ENCODE measurements at places on chromosomes 16 and 17.

DNA sequence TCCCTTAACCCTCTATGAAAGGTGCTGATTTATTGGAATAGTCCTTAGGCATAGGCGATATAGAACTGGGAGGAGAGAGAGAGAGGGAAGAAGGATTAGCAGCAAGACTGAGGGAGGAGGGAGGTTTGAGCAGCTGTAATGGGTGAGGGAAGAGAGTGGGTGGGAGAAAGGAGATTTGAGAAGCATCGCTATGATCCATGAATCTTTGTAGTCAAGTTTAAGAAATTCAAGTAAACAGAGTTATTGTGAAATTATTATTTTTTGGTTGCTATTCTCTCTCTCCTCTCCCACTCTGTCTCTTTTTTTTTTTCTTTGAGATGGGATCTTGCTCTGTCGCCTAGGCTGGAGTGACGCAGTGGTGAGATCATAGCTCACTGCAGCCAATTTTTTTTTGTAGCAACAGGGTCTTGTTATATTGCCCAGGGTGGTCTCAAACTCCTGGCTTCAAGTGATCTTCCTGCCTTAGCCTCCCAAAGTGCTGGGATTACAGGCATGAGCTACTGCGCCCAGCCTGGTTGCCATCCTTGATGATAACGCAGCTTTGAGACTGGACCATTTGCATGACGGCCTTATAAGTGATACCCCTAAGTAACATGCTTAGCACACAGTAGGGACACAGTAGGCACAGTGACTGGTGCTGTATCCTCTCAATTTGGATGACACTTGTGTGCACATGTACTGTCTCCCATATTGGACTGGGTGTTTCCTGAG, 21.0 kb upstream of the TNS4 start:
- no peak for DNase-seq

DNA sequence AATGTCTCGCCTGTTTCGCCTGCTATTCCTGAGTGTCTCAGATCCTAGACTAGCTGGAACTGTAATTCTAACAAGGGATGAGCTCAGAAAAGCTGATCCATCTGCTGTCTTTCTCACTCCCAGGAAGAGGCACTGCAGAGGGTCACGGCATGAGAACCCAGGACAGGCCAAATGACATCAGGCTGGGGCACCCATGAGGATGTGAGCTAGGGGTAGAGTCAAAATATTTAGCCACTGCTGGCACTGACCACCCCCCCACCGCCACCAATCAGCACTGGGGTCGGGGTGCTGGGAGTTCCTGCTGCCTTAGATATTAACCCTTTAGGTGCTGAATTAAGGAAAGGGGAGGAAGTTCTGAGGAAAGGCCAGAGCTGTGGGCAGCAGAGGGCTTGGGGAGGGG, 112.4 kb downstream of the IRX3 start:
- DNase-seq: no peak

- no peak for DNase-seq
These were observed 34.7 kb downstream of the SBK1 start for GRCh38 chr16:28326881-28327610.

GRCh38 chr16:80527297-80527696, 13.5 kb upstream of the DYNLRB2 start:
- no peak for DNase-seq

DNA sequence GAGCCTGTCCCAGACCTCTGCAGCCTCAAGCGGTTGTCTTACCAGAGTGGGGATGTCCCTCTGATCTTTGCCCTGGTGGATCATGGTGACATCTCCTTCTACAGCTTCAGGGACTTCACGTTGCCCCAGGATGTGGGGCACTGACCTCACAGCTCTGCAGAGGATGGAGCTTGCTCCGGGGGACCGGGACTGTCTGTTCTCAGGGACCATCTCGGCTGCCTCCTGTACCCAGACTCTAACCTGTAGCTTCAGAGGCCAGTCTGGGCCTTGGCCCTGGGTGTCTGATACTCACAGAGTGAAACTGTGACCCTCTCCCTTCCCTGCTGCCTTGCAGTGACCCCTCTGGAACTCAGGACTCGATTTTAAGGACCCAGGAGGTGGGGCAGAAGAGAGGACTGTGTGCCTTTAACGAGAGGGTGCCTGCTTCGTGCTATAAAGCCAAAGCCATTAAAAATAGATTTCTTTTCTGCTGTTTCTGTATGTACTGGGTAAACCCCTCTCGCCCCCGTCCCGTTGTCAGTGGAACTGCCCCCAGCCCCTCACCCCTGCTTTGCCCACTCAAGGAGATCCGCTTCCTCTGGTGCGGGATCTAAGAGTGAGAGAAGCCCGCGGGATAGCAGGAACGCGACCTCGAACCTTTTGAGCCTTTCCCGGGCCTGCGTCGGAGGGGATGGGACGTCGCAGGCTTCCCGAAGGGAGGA, 1.1 kb upstream of the LLGL2 start:
- no peak for DNase-seq

DNA sequence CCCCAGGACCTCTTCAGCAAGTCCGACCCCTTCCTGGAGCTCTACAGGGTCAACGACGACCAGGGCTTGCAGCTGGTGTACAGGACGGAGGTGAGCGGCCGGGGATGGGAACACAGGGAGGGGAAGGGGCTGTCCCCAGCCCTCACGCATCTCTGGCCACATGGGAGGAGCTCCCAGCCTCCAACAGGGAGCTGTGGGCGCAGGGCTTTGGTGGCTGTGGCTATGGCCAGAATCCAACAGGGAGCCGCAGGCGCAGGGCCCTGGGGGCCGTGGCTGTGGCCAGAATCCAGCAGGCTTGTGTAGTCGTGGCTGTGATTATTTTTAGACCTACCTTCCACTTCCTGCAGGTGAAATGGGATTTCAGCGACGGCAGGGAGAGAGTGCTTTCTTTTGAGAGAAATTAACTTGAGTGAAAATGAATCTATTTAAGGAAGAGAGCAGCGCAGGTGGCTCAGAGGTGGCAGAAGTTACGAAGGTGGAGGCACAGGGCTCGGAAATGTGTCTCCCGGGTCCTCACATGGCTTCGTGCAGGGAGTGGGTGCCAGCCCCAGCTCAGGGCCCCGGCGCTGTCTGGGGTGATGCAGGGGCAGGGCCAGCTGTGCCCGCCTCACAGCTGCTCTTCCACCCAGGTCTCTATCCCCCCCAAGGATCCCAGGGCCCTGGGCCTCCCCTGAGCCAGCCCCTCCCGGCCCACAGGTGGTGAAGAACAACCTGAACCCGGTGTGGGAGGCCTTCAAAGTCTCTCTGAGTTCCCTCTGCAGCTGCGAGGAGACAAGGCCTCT, 9.4 kb downstream of the CPNE7 start:
- DNase-seq: no peak

DNA sequence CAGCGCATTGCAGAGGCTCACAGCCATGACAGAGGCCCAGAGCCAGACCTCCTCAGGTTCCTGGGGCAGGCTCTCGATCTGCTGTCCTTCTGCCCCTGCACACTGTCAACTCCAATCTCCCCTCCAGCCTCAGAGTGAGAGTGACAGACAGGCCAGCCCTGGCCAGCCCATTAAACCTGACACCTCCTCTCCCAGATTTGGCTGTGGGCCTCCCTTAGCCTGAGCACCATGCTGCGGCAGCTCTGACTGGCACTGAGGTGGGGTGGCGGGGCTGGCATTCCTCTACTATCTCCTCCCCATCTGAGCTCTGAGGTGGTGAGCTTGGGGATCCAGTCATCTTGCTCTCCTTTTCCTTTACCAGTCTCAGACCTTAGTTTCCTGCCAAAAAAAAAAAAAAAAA, 15.5 kb upstream of the C1QL1 start:
- DNase-seq: no peak

DNA sequence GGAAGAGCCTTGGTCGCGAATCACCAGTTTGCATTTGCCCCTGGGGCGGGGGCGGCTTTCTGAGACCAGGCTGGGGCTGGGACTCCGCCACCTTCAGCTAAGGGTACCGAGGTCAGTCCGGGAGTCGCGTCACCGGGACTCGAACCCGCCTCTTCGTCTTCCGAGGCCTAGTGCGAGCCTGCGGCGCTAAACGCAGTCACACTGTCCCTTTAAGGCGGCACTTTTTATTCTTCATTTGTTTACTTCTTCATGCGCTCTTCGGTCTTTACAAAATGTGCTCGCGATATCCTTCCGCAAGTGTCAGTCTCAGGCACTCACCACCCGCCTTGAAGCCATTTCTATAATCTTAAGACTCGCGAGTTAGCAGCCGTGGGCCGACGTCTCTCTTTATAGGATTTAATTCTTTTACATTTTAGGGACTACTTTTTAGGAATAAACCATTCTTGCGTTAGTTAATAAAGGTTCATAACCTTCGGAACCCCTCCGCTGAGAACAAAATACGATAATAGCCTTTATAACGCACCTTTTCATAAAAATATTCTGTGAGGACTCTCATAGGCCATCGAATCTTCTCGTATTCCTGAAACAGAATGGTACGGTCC, 593 bp upstream of the HEXIM1 start:
- DNase-seq: peak; percentile 99

DNA sequence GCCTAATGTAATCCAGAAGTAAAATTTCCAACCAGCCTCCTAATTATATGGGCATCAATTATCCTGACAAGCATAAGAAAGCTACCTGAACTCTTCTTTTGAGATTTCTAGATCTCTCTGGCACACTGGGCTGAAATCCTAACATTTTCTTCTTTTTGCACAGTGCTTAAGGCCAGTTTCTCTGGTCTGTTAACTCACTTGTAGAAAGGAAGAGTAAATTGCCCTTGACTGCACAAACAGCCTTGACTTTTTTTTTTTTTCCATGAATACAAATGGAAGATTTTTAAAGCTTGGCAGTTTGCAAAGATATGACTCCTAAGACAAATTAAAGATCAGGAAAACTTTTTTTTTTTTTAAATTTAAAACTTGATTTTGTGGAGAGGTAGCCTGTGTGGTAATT, 291.2 kb upstream of the MON1B start:
- DNase-seq: no peak

DNA sequence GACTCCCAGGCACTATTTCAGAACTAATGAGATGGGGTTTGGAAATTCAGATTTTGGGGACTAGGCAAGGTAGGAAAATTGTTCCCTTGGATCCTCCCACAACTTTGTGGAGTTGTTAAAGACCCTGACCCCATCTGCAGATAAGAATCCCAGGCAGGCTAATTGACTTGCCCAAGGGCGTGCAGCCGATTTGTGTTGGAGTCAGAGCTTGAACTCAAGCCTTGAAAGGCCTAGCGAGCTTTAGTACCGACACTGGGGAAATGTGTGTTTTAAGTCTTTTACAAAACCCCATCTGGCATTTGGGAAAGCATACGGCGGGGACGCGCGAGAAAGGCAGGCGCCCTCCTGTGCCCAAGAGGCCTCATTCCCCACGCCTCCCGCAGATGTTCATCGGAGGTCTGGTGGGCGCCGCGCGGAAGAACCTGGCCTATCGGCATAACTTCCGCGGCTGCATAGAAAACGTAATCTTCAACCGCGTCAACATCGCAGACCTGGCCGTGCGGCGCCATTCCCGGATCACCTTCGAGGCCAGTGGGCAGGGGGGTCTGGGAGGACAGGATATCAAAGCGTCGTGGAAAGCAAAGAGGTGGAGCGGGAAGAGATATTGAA, 4.3 kb downstream of the CNTNAP1 start:
- DNase-seq: no peak

- no peak for DNase-seq
These were observed 61.3 kb upstream of the SIAH1 start for GRCh38 chr16:48446534-48446920.

DNA sequence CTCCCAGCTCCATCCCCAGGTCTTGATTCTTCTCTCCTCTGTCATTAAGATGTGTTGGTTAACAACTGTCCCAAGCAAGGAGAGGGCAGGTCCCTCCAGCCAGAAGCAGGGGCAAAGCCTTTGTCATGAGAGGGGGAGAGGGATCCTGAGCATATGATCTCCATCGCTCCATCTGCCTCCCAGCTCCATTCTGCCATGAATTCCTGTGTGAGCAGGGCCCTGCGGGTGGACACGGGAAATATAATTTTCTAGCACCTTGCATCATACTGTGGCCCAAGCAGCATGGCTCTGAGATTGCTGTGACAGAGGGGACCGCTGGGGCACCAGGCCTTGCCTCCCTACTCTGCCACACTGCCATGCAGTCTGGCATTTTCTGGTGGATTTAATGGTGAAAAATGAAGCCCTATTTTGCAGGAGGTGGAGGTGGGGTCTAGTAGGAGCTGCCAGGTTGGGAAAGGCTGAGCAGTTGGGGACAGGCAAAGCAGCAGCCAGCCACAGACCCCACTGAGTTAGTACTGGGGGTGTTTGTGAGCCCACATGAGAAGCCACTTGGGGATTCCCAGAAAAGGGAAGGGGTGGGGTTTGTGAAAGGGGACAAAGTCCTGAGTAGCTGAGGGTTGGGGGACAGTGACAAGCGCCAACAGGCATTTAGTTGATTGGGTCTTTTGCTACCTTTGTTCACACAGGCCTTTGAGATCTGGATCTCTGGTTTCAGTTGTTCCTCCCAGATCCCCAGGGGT, 16.4 kb downstream of the TMEM238L start:
- DNase-seq: no peak

- DNase-seq: no peak
These were observed 13.7 kb downstream of the HAPSTR1 start for GRCh38 chr16:9105189-9105588.

GRCh38 chr16:85074225-85074914, 37.9 kb downstream of the CIBAR2 start:
- no peak for DNase-seq

GRCh38 chr17:45871718-45872117, 22.6 kb upstream of the MAPT start:
- DNase-seq: no peak

DNA sequence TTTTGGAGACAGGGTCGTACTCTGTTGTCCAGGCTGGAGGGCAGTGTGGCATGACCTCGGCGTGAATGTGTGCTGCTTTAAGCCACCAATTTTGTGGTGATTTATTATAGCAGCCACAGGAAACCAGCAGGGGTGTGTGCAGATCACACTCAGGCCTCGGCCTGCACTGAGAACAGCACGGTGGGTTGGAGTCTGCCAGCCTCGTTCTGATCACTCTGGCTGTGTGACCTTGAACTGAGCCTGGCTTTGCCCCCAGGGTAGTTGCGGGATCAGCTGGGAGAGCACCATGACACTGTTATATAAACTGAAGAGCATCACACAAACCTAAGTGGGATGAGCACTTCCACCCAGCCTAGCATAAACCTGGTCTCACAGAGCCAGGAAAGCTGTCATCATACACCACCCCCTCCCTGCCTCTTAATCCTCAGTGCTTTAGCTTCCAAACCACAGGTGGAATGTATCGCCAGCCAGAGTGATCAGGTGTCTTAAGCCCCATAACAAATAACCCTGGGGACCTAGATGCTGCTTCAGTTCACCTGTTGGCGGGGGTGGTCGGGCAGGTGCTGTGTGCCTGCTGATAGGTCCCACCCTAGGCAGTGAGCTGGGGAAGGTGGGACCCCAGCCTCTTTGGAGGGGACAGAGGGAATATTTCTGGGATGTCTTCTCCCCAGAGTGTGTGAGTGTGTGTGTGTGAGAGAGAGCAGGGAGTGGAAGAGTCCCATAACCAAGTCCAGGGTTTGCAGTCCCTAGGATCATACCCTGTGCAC, 28.6 kb upstream of the NDRG4 start:
- DNase-seq: no peak

GRCh38 chr17:35242805-35243560, at the start of gene SLFN5:
Gene SLFN5, plus strand, starts transcription at chr17:35243072. Its CDS starts 15,619 bp downstream, at chr17:35258691.
- peak; percentile 61 for DNase-seq

- no peak for DNase-seq
These were observed 321.3 kb downstream of the SEC14L1 start for GRCh38 chr17:77462090-77462489.
